ENCODE measurements at places on chromosomes 13 and 19. TPM values are rescaled to one million over a fixed set of nuclear protein-coding genes. Genes with fewer than 3 reads are reported as not detected.

DNA sequence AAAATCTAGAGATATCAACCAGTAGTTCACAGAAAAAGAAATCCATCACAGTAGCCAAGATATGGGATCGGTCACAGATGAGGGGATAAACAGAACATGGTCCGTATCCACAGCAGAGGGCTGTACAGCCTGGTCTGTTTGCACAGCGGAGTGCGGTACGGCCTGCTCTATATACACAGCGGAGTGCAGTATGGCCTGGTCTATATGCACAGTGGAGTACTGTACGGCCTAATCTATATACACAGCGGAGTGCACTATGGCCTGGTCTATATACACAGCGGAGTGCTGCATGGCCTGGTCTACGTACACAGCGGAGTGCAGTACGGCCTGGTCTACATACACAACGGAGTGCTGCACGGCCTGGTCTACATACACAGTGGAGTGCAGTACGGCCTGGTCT lies 43.0 kb upstream of the MCF2L start:
- no peak for DNase-seq

DNA sequence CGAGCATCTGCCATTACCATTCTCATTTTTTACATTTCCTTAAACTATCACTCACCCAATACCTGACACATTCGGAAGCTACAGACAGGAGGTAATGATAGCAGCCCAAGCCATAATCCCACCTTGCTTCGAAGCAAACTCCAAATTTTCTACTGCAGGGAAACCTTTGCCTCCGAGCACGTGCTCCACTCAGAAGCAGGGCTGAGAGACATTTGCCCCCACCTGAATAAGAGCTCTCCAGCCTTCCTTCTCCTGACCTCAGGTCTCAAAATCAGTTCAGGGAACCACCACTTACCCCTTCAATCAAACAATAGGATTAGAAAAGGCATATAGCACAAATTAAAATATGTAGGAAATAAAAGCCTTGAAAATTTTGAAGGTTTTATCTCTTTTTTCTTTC lies 2.3 kb upstream of the DACH1 start:
- DNase-seq, result peak; percentile 18

DNA sequence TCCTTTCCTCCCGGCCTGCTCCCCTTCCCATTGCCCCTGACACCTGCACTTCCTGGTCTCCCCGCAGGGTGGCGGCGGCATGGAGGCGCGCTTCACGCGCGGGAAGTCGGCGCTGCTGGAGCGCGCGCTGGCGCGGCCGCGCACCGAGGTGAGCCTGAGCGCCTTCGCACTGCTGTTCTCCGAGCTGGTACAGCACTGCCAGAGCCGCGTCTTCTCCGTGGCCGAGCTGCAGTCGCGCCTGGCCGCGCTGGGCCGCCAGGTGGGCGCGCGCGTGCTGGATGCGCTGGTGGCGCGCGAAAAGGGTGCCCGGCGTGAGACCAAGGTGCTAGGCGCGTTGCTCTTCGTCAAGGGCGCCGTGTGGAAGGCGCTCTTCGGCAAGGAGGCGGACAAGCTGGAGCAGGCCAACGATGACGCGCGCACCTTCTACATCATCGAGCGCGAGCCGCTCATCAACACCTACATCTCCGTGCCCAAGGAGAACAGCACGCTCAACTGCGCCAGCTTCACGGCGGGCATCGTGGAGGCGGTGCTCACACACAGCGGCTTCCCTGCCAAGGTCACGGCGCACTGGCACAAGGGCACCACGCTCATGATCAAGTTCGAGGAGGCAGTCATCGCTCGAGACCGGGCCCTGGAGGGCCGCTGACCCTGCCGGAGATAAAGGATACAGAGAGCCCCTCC lies 1.7 kb downstream of the TRAPPC5 start:
- no peak for DNase-seq

DNA sequence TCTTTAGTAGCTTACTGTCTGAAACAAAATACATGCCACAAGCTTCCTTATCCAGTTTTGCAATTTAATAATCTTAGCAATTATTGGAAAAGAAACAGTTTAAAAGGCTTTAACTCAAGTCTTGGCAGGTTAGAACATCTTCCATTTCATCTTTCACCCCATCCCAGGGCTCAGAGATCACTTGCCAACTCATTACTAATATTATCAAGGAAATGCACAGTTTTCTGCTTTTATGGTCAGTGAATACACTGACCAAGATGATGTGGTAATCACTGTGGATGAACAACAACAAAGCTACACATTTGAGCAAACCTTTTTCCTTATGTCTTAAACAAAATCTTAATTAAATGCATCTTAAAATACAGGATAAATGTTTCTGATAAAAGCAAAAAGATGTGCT lies 48.0 kb upstream of the ITM2B start:
- DNase-seq, result no peak

GRCh38 chr13:51825165-51825592 lies 19.8 kb downstream of the TMEM272 start:
- DNase-seq, result no peak

DNA sequence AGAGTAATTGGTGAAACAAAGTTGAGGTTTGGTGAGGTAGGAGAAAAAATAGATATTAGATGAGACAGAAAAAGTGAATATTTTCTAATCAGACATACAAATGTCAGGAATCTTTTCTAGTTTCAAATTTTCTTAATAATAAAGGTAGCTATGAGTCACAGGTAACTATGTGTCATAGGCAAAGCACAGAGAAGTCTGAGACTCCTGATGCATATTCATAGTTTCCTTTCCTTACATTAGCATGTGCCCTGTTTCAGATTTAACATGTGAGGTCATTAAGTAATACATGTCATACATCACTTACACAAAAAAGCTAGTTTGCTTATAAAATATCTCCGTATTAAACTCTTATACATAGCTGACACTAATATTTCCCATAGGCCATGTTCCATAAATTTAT lies 1141.3 kb upstream of the PCDH20 start:
- no peak for DNase-seq

- DNase-seq, result no peak
Measured at GRCh38 chr13:45332036-45332830, 8.8 kb downstream of the TPT1 start.

DNA sequence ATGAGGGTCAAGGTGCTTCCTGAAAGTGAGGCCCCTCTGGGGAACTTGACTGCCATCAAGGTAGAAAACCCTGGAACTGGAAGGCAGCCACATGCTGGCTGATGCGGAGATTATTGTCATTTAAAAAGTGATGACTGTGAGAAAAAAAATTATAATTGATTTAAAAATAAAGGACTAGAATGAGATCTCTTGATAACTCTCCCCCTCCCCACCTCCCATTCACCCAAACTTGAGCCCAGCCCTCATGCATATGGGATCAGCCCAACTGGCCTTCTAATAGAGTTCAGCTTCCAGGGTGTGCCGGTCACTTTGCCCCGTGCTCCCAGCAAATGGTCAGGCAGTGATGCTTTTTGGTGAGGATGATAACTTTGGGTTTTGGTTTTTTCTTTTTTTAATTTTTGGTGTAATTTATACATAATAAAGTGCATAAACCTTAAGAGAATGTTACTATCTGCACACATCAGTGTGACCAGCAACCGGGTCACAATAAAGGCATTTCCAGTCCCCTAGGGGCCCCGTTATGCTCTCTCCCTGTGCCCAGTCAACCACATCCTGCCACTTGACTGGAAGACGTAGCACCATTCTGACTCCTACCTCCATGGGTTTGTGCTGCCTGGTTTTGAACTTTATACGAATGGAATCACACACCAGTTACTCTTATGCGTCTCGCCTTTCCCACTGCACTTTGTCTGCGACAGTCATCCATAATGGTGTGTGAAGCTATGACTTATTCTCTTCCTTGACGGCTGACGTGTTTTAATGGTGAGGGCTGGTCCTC lies 187.9 kb downstream of the USP12 start:
- no peak for DNase-seq

GRCh38 chr19:5851302-5851701 lies at the start of gene FUT3:
TSS of gene FUT3 (minus strand) at chr19:5851449.
- DNase-seq, result no peak

DNA sequence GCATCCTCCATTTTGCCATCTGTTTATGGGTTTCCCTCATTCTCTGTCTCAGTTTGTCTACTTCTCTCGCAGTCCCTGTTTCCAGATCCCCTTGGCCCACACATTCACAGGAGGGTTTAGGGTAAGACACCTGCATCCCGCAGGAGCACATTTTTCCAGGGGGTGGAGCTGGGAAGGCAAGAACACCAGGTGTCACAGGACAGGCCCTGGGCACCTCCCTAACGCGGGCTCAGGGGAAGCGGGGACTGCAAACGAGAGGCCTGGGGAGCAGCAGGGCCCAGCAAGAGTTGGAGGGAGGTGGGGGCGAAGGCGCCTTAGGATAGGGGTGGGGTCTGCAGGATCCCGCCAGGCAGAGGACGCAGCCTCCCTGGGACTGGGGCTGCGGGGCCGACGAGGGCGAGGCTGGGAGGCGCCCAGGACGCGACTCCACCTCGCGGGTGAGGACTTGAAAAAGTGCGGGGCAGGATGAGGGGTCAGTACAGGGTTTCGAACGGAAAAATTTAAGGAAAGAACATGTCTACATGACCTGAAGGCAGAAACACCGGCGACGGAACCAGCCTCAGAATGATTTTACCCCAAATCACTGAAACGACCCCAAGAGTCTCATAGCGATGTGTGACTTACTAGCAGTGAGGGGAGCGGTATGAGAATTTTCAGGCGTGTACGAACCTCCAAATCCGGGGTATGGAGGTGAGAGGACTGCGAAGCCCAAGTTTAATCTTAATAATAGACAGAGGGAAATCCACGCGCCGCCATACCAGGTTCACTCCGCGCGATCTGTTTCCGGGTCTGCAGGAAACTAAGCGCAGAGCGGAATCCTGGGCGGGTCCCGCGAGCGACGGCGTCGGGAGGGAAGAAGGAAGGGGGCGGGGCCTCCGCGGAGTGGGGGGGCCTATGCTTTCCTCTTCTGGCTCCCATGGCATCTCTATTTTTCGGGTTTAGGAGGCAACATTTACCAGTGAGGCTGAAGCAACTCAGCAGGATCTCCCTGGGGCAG lies 7.1 kb upstream of the ERVV-2 start:
- peak; percentile 18 for DNase-seq

GRCh38 chr19:44552324-44552723 lies 22.8 kb upstream of the CEACAM20 start:
- DNase-seq, result peak; percentile 70

DNA sequence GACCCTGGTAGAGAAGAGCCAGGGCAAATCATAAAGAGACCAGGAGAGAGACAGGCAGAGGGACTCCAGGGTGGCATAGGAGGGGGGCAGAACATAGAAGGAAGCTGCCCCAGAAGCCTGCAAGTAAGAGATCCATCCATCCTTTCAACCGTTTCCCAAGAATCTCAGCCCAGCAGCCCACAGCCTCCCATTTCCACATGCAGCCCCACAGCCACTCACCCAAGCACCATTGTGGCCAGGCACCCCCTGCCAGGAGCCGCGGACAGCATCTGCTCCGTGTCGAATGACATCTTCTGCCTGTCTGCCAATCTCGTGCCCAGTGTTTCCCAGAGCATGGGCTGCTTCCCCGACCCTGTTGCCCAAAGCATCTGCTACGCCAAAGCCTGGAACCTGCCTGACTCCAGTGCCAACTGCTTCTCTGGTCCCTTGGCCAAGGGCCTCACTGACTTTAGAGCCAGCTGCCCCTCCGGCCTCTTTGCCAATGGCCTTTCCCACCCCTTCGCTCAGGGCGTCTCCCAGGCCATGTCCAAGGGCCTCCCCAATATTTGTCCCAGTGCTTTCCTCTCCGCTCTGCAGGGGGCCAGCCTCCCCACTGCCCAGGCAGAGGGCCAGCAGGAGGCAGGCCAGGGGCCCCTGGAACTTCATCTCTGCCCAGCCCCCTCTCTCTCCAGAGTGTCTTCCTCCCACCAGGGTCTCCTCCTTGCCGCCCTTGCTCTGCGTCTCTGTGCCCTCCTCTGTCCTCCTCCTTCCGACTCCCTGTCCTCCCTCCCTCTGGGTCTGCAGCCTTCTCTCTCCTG lies 420 bp downstream of the DMKN start:
- DNase-seq, result no peak

GRCh38 chr19:41302624-41303351 lies 7.2 kb upstream of the CCDC97 start:
- DNase-seq, result no peak

- no peak for DNase-seq
Measured at GRCh38 chr13:31739226-31739625, at the start of gene RXFP2. TSS of gene RXFP2 (plus strand) at chr13:31739526. CDS start at chr13:31739613, 87 bp downstream.

DNA sequence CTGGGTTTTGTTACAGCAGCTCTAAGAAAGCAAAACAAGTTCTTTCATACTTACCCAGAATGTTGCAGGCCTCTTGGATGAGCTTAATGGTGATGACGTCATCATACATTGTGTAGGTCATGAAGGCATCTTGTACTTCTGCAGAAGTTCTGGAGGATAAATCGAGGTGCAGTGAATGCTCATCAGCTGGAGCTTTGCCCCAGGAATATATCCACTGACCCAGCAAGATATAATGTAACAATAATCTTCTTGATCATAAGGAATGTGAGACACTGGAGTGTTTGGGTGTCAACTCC lies 63.0 kb downstream of the C13orf42 start:
- DNase-seq, result no peak

GRCh38 chr13:34303346-34303745 lies 485.4 kb downstream of the RFC3 start:
- DNase-seq, result no peak

- DNase-seq, result no peak
Measured at GRCh38 chr19:14650161-14650560, 24.5 kb downstream of the ADGRE3 start.

Gene CCDC70
- not detected for total RNA-seq

Gene BRSK1
- 24.1 TPM for total RNA-seq

Gene CACNG6
- not detected for total RNA-seq

Gene POU4F1
- total RNA-seq, result 2.0 TPM

Gene MBD3
- 117 TPM for total RNA-seq

Gene FBXO17
- 8.3 TPM for total RNA-seq

Gene RDH8
- total RNA-seq, result not detected

Gene BIVM
- total RNA-seq, result 15.7 TPM
